ENCODE measurements at places on chromosomes 2 and 18. TPM values are rescaled to one million over a fixed set of nuclear protein-coding genes. Genes with fewer than 3 reads are reported as not detected.

Gene TXNDC9
- polyA plus RNA-seq = 8.5 TPM

Gene CD8A
- polyA plus RNA-seq = 1.7 TPM

Gene TNFAIP6
- 7.2 TPM for polyA plus RNA-seq

Gene ACMSD
- polyA plus RNA-seq = 0.18 TPM

Gene DCC
- polyA plus RNA-seq = 0.13 TPM

Gene NIF3L1
- polyA plus RNA-seq = 25.9 TPM

Gene GPR155
- polyA plus RNA-seq = 3.1 TPM

Gene HOXD1
- 0.83 TPM for polyA plus RNA-seq

Gene SMYD1
- polyA plus RNA-seq = not detected

Gene KCNJ3
- polyA plus RNA-seq = 0.15 TPM

Gene AQP12A
- not detected for polyA plus RNA-seq

Gene CFC1B
- polyA plus RNA-seq = 0.23 TPM

Gene TRPM8
- polyA plus RNA-seq = 0.12 TPM

Gene FAM110C
- 9.9 TPM for polyA plus RNA-seq

Gene SCYGR4
- not detected for polyA plus RNA-seq

Gene ABHD1
- polyA plus RNA-seq = 1.4 TPM

Gene POMC
- 6.5 TPM for polyA plus RNA-seq

Gene SPATA3
- not detected for polyA plus RNA-seq

Gene ENOSF1
- polyA plus RNA-seq = 32.2 TPM

Gene TSPYL6
- not detected for polyA plus RNA-seq

Gene G6PC2
- polyA plus RNA-seq = 42.9 TPM

Gene MC5R
- polyA plus RNA-seq = 0.40 TPM

Gene SLC35F5
- 16.9 TPM for polyA plus RNA-seq

Gene MYO7B
- 0.40 TPM for polyA plus RNA-seq

Gene DPY30
- polyA plus RNA-seq = 41.1 TPM

Gene IRS1
- polyA plus RNA-seq = 6.6 TPM

Gene B3GNT7
- 1.1 TPM for polyA plus RNA-seq

Gene IL36B
- polyA plus RNA-seq = not detected

Gene NEUROD1
- 0.09 TPM for polyA plus RNA-seq

Gene MARS2
- 1.2 TPM for polyA plus RNA-seq

Gene PSTPIP2
- polyA plus RNA-seq = 2.9 TPM

Gene CCNYL1
- polyA plus RNA-seq = 6.9 TPM

Gene CRYGC
- polyA plus RNA-seq = not detected

Gene CRYGD
- polyA plus RNA-seq = not detected

Gene DOK1
- 16.2 TPM for polyA plus RNA-seq

Gene MAL
- 3.8 TPM for polyA plus RNA-seq

Gene PTPN4
- polyA plus RNA-seq = 7.2 TPM

Gene KIAA1328
- polyA plus RNA-seq = 1.6 TPM

Gene BOLL
- not detected for polyA plus RNA-seq

Gene TXNDC2
- not detected for polyA plus RNA-seq

Gene BCL2L11
- polyA plus RNA-seq = 4.8 TPM

Gene VIT
- 23.6 TPM for polyA plus RNA-seq

Gene CNGA3
- not detected for polyA plus RNA-seq

Gene PDE1A
- 1.3 TPM for polyA plus RNA-seq

Gene TUBA4B
- polyA plus RNA-seq = not detected

Gene LRATD1
- 0.79 TPM for polyA plus RNA-seq

Gene CNTNAP5
- 0.10 TPM for polyA plus RNA-seq

Gene UNC80
- polyA plus RNA-seq = not detected

Gene CKAP2L
- not detected for polyA plus RNA-seq

Gene LRRC30
- polyA plus RNA-seq = not detected

Gene IL1RL2
- 0.91 TPM for polyA plus RNA-seq

Gene ZNF892
- 0.34 TPM for polyA plus RNA-seq

Gene ANTXR1
- polyA plus RNA-seq = 9.6 TPM

Gene CDH20
- polyA plus RNA-seq = 2.9 TPM

Gene NOL4
- not detected for polyA plus RNA-seq

Gene SP5
- polyA plus RNA-seq = 0.28 TPM

Gene SERPINB13
- polyA plus RNA-seq = 0.21 TPM

Gene TMEM169
- 0.28 TPM for polyA plus RNA-seq

Gene CCDC93
- 7.1 TPM for polyA plus RNA-seq

All from adipose tissue (tissue), 3 donors.